ENCODE measurements at places on chromosomes 3 and 15. TPM values are rescaled to one million over a fixed set of nuclear protein-coding genes. Genes with fewer than 3 reads are reported as not detected.

The GOLGA6A gene
- total RNA-seq: not detected

The WDR73 gene
- 17.8 TPM for total RNA-seq

The ANKRD63 gene
- total RNA-seq: not detected

The CRTC3 gene
- total RNA-seq: 14.0 TPM

The RARRES1 gene
- total RNA-seq: not detected

The SH2D7 gene
- not detected for total RNA-seq

The TMCO5A gene
- not detected for total RNA-seq

The UROC1 gene
- total RNA-seq: not detected

The ABI3BP gene
- 4.9 TPM for total RNA-seq

The TRPM1 gene
- 0.05 TPM for total RNA-seq

The TGM4 gene
- total RNA-seq: 0.10 TPM

The SNTN gene
- not detected for total RNA-seq

The DNAH12 gene
- total RNA-seq: not detected

The NLGN1 gene
- 0.72 TPM for total RNA-seq

The PLCB2 gene
- total RNA-seq: not detected

The NEO1 gene
- total RNA-seq: 7.3 TPM

The TMA7 gene
- total RNA-seq: 560 TPM

The ITPKA gene
- 17.3 TPM for total RNA-seq

The PAQR5 gene
- total RNA-seq: 5.3 TPM

The IGDCC3 gene
- total RNA-seq: 0.10 TPM

The ECE2 gene
- not detected for total RNA-seq

The RBP2 gene
- not detected for total RNA-seq

The ZNF662 gene
- not detected for total RNA-seq

The PPARG gene
- 13.2 TPM for total RNA-seq

The COL7A1 gene
- 128 TPM for total RNA-seq

The EPHB1 gene
- not detected for total RNA-seq

The EOMES gene
- 0.09 TPM for total RNA-seq

The CHRNA7 gene
- total RNA-seq: 0.10 TPM

The STRIT1 gene
- total RNA-seq: not detected

The ITIH3 gene
- total RNA-seq: 2.2 TPM

The DPPA2 gene
- not detected for total RNA-seq

The STAB1 gene
- 0.12 TPM for total RNA-seq

The RNF111 gene
- 18.4 TPM for total RNA-seq

The FEZF2 gene
- not detected for total RNA-seq
